T-helper 17 cell (primary cell): ENCODE measurements at places on chromosomes 11 and 22.

GRCh38 chr22:37525073-37525745 lies 6.0 kb upstream of the CARD10 start:
- no peak for DNase-seq

DNA sequence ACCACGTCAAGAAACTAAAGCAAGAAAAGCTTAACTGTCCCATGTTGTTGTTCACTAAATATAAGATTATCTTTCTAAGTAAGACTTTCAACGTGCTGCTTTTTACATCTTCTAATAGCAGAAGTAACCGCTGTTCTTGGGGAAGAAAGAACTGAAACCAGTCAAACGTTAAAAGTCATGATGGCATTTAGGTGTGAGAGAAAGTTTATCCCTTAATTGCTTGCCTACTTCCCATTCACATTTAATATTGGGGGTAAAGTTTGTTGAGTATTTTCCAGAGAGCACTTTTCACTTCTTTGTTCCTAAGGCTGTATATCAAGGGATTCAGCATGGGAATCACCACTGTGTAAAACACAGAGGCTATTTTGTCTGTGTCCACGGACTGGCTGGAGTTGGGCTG lies 970 bp downstream of the OR5B21 start:
- no peak for DNase-seq

DNA sequence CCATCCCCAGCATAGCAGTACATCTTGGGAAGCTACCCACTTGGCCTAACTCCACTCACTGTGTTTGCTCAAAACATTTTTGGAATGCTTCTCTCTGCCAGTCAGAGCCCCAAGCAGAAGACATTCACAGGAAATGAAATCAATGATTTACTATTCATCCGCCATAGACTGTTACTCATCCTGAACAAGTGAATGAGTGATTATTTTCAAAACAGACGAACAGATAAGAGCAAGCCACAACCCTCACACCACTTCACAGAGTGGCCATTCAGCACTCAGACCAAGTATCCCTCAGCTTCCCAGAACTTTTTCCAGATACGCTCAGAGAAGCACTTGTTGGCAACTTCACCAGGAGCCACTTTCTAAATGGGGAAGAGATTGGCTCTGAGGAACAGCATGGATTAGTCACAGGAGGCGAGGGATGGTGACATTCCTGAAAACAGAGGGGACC lies 13.0 kb upstream of the UBASH3B start:
- DNase-seq = no peak

- no peak for DNase-seq
Observed at GRCh38 chr11:108654994-108655631, 9.8 kb upstream of the DDX10 start.

GRCh38 chr11:19597876-19598275 lies 114.8 kb upstream of the NAV2 start:
- no peak for DNase-seq

DNA sequence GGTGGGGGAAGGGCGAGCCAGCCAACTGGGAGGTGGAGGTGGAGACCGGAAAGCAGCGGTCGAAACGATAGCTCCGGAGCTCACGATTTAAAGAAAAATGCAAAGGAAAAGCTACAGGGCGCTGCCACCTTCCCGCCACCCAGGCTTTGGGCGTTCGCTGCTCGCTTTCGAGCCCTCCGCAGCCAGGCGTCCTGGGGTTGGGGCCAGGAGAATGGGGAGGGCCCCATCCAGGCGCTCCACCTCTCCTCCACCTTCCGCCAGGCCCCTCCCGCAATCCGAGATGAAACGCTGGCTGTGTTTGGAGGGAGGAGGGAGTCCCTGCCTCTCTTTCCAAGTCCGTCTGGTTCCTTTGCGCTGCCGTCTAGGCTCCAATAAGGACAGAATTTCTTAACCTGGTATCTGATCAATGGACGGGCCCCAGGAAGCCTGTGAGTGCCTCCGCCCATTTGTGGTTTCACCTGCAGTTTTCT lies 483 bp upstream of the ABTB2 start:
- no peak for DNase-seq

- no peak for DNase-seq
Observed at GRCh38 chr11:13889552-13890249, 72.8 kb upstream of the SPON1 start.

DNA sequence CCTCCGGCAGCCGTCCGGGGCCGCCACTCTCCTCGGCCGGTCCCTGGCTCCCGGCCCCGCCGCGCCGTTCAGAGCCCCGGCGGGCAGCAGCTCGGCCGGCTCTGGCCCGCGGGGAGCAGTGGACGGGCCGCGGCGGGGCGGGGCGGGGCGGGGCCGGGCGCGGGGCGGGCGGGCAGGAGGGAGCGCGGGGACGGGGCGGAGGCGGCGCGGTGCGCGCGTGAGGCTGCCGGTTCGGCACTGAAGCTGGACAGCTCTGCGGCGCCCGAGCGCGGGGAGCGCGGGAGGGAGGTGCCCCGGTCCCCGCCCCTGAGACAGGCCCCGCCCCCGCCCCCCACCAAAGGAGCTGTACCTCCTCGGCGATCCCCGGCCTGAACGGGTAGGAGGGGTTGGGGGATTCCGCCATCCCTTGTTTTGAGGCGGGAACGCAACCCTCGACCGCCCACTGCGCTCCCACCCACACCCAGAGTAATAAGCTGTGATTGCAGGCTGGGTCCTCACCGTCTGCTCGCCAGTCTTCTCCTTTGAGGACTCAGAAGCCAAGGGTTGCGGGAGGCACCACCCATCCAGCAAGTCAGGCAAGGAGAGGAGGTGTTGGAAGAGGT lies at the start of gene DRD2:
Gene DRD2, minus strand, starts transcription at position 239 of the 602 bp plus-strand sequence. CDS start 50,747 bp downstream, outside the sequence.
- DNase-seq = no peak

DNA sequence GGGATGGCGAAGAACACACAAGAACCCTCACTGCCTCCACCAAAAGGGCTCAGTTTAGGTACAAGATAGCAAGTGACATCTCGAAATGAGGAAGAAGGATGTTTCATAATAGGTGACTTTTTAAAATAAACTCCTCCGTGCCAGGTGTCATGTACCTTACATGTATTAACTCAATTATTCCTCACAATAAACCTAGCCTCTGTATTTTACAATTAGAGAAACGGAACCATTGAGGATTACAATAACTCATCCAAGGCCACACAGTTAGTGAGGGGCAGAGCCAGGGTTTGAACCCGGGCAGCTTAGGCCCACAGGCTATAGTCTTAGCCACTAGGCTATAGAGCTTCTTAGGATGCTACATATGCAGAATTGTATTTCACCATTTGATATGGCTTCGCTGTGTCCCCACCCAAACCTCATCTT lies 965 bp upstream of the PAMR1 start:
- DNase-seq = no peak

- no peak for DNase-seq
Observed at GRCh38 chr11:5277807-5278382, 8.2 kb upstream of the HBE1 start.

- no peak for DNase-seq
Observed at GRCh38 chr11:105492010-105492409, 117.9 kb upstream of the GRIA4 start.

GRCh38 chr11:35127619-35128018 lies 11.4 kb upstream of the CD44 start:
- DNase-seq = no peak

DNA sequence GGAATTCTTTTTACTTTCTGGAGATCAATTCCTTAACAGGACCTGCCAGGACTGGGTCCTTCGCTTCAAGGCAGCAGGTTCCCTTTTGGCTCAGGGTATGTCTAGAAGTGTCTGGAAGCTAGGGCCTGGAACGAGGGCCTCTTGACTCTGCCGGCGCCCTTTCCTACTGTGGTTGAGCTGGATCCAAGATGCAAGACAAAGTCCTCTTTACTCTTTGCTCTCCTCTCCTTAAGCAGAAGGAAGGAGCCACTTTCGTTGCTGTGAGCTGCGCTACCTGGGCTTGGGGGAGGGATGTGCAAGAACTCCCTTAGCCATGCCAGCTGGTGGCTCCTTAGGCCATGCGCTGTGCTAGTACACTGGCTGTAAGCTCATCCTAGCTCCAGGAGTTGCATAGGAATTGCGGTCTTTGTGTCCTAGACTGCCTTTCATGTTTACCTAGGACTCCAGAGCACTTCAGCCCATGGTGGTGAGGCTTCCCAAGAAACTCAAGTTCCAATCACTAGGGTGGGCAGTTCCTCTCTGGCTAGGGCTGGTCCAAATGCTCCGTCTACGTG lies 18.1 kb downstream of the GLB1L2 start:
- DNase-seq = no peak
